NCI-H1417 treated with DMSO at 0.1 percent for 48 hours (cell line): ENCODE measurements at places on chromosomes 6 and 20.
A peak's percentile ranks its signal among the peaks of the same experiment; 100 is the strongest.

DNA sequence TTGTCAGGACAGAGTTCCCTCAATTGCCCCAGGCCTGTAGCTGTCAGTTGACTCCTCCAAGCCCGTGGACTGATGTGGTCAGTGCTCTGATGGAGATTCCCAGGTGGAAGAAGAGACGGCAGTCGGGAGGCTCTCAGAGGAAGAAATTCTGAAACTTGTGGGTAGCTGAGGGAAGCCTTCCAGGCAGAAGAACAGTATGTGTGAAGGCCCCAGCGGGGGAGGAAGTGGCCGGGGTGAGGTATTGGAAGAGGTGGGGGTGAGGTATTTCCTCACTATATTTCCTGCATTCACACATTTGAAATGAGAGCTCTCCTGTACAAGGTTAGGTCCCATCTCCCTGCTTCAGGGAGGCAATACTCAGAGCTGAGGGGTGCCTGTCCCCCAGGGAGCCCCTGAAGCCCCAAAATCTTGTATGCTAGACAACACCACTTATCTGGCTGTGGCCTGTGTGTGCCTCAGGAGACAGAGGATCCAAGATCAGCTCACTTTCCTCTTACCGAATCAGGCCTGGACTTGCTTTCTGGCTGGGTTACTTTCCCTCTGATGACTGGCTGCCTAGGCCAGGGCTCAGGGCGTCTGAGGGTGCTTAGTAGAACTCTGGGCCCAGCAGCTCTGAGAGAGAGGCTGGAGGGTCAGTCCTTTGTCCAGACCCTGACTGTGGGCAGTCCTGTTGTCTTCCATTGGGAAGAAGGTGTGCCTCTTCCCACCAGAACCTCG lies 49.3 kb upstream of the MYL9 start:
- no peak for DNase-seq

- DNase-seq: no peak
Observed at GRCh38 chr20:58436868-58437645, 48.0 kb downstream of the VAPB start.

DNA sequence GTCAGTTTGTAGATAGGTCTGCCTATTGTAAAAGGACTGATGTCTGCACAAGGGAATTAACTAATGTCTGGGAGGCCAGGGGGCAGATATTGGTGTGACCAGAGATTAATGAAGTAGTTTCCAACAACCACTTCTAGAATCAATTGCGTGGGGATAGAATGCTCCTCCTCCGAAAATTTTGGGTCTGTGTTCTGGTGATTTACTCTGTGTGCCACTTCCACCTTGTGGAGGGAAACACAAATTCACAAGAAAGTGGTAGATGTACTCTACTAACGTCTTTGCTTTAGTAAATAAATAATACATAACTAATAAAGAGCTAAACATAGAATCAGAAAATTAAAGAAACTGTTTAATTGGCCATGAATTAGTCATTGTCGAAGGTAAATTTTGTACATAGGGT lies 25.5 kb downstream of the TMEM14A start:
- DNase-seq: no peak

- DNase-seq: no peak
Observed at GRCh38 chr6:33909737-33910136, 105.9 kb upstream of the MLN start.

GRCh38 chr6:127462376-127462775 lies 3.2 kb upstream of the KIAA0408 start:
- no peak for DNase-seq

- no peak for DNase-seq
Observed at GRCh38 chr6:29531668-29532067, 27.9 kb downstream of the UBD start.

GRCh38 chr20:19003366-19004336 lies 190.1 kb downstream of the SCP2D1 start:
- DNase-seq: no peak

DNA sequence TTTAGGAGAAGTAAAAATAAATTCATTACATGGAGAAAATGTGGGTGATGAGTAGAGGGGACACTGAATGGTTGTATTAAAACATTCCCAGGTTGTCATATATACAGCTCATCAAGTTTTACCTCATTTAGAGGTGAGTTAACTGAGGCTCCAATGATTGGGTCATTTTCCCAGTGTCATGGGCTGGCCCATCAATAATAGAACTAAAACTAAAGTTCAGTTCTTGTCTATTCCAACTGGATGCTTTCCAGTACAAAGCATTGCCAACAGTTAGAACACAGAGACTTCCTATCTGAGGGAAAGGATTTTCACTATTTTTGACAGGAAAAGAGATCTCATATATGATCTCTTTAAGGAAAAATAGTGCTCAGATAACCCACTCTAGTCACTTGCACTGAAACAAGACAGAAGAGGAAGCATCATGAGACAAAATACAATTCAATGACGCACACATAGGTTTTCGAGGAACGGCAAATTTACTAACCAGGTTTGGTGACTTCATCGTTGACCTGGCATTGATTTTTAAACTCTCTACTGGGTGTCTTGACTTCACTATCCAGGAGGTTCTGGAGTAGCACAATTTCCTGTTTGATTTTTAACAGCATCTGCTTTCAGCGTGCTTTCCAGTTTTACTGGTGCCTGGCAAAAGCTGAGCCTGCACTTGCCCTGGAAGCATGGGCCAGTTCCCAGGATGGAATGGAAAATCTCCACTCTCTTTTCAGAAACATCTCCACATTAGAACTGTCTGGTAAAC lies 195.5 kb upstream of the FBXL4 start:
- DNase-seq: no peak

DNA sequence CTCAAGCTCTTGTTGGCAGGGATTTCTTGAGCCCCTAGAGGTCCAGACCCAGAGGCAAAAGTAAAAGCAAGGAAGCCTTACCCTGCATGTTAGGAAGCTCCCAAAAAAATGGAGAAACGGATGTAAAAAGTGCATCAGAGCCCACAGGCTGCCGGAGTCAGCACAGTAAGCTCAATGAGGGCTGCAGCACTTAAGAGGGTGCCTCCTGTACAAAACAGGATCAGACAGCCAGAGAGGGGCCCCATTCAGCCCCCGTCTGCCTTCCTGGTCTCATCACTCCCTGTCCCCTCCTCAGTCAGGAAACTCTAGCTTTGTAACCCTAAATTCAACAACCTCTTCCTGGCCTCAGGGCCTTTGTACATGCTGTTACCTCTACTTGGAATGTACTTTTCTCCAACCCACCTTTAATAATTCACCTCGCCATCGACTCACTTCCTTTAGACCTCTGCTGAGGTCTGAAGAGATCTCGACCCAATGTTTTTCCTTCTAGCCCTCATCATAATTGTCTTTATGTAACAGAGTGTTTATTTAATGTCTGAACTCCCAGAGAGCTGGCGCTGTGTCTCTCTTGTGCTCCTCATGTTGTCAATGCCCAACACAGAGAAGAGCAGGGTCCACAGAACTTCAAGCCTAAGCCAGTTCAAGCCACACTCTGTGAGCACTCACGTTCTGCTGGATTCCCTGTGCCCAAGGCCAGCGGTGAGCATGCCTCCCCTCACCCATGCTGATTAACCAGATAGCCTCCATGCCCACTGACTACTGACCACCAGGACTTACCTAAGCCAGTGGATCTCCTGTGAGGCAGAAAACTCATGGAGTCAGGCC lies 2.8 kb upstream of the PLCG1 start:
- no peak for DNase-seq

GRCh38 chr6:83914953-83915352 lies 55.5 kb downstream of the CYB5R4 start:
- no peak for DNase-seq

- DNase-seq: peak; percentile 41
Observed at GRCh38 chr6:46042355-46042999, 26.8 kb upstream of the CLIC5 start.

DNA sequence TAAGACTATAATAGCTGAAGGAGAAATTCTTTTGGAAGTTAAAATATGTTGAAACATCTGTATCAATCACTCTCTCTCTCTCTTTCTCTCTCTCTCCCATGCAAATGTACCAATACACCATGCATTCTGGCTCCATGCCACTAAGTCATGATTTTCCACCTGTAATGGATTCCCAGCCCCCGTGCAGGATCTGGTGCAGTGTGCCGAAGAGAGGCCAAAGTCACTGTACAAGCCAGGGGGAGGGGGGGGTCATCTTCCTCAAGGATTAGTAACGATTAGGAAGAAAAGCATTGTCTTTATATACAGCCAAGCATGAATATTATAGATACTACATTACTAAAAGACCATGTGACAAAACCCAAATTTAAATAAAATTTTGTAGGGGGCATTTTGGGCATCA lies 725.1 kb downstream of the KIF16B start:
- DNase-seq: no peak

- DNase-seq: no peak
Observed at GRCh38 chr6:21740376-21741124, 147.0 kb downstream of the SOX4 start.

GRCh38 chr6:44650947-44651346 lies 263.4 kb downstream of the CDC5L start:
- no peak for DNase-seq

DNA sequence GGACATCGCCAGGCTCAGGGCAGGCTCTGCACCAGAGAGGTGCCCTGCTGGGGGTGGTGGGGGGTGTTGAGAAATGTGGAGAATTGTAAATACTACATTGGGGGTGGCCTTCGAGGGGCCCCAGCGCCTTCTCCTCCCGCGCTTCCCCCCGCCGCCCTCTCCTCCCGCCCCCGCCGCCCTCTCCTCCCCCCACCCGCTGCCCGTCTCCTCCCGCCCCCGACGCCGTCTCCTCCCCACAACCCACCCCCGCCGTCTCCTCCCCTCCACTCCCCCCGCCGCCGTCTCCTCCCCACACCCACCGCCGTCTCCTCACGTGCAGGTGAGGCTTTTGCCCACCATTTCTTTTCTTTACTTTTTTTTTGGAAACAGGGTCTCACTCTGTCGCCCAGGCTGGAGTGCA lies 1.5 kb upstream of the SRMS start:
- no peak for DNase-seq

- no peak for DNase-seq
Observed at GRCh38 chr6:10389739-10390494, 25.0 kb downstream of the TFAP2A start.

DNA sequence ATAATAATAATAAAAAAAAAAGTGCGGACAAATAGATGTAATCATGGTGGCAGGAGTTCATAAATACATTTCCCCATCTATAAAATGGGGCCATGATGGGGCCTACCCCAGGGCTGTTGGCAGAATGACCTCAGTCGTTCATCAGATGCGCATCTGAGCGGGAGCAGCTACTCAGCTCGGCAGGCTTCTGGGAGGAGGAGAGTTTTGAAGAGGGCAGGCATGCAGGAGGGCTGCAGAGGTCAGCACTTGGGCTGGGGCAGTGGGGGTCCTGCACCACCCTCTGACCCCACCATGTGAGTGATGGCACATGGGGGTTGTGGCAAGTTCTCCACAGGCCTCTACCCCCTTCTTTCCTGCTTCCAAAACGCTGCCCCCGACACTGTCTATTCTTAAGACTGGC lies 373.5 kb downstream of the ZFAND3 start:
- no peak for DNase-seq

- DNase-seq: no peak
Observed at GRCh38 chr6:79821859-79822258, 125.5 kb downstream of the ELOVL4 start.

DNA sequence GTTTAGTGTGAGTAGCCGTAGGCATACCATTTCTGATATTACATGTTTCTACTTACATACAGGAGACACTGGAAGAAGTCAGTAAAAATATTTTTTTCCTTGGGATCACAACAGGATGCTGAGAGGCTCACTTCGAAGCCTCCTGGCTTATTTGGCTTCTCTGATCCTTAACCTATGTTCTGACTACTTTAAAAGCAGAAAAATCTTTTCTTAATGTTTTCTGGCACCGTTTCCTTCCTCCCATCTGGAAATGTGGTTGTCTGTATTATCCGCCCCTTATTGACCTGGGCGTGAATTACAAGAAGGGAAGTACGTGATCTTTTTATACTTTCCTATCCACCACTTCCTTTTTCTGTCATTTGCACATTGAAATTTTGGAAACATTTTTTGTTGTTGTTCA lies 379.6 kb downstream of the COL12A1 start:
- no peak for DNase-seq

- DNase-seq: no peak
Observed at GRCh38 chr20:50572938-50573777, 63.0 kb downstream of the PTPN1 start.

DNA sequence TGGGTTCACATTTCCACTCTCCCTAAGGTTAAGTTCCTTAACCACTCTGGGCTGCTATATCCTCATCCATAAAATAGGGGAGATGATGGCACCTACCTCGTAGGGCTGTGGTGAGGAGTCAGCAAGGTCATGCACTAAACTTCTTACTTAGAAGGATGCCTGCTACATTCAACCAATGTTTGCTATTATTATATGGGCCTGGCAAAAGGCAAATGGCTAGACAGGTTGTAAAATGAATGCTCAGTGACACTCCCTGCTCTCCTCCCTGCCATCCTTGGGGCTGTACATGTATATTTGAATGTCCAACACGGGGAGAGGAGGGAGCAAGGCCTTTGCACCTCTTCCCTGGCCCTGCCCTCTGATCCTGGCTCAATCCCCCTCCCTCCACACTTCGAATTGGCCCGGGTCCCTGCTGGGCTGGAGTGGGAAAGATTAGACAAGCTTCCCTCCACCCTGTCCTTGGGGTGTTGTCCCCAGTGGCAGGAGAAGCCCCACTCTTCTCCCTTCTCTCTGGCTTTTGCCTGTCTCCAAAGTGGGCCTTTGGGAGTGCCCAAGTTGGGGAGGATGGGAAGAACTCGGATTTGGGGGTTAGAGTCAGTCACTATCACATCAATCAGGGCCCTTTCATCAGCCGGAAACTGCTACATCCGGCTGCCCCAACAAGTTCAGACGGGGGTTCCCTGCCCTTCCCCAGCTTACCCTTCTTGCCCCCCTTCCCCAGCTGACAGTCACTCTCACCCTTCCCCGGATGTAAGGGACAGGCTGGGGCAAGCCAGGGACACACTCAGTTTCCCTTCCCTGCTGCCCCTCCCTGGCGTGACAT lies 36.3 kb upstream of the VEGFA start:
- no peak for DNase-seq

DNA sequence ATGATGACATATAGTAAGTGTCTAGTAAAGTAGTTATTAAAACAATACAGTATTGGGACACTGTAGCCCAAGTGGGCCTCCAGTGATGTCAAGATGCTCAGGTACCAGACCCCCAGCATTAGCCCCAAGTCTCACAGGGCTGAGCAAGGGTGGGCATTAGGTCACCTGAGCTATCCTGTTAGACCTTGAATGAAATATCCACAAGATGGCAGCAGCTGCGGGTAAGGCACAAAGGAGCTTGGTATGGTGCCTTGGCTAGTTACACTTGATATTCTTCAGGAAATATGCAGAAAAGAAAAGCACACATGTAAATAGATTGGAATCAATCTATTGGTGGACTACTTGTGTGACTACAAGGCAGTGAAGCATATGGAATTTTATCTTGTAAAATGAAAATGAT lies 701.8 kb upstream of the ADGRB3 start:
- DNase-seq: no peak
